Left renal cortex interstitium (tissue), 4 donors: ENCODE measurements at places on chromosomes 5 and 9.

DNA sequence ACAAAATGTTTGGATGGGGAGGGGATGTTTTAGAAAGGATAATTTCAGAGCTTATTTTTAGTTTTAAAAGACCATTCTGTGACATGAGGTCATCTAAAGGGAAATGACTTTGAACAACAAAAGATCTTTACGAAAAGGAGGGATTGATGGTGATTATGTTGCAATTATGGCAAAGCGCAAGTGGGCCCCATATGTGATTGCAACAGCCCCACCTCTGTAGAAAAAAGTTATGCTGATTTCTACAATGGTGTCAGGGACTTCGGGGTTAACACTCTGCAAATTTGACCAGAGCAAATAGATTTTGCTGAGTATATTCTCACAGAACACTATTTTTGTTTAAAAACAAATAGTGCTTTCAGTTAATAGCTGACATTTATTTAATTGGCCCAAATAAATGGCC lies 312.8 kb downstream of the NSG2 start:
- no peak for DNase-seq

- no peak for DNase-seq
Measured at GRCh38 chr9:99835581-99835980, 13.9 kb downstream of the NR4A3 start.

GRCh38 chr5:92237896-92238295 lies 854.8 kb upstream of the ARRDC3 start:
- DNase-seq = no peak

DNA sequence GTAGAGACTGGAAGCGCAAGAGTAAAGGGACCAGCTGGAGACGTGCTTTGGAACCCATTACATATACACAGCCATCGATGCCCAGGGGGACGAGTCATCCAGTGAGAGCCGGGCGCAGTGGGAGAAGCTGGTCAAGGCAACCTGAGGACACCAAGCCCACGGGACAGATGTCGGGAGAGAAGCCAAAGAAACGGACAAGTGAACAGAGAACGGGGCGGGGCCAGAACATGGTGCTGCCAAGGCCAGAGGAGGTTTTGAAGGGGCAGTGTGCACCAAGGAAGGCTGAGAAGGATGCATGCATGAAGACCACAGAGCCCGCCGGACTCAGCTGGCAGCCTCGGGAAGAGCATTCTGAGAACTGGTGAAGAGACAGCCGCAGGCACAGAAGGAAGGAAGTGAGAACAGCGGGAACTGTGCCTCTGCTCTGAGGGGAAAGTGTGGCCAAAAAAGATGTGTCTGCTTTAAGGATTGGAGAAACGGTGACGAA lies 20.3 kb downstream of the CAMSAP1 start:
- DNase-seq = no peak

DNA sequence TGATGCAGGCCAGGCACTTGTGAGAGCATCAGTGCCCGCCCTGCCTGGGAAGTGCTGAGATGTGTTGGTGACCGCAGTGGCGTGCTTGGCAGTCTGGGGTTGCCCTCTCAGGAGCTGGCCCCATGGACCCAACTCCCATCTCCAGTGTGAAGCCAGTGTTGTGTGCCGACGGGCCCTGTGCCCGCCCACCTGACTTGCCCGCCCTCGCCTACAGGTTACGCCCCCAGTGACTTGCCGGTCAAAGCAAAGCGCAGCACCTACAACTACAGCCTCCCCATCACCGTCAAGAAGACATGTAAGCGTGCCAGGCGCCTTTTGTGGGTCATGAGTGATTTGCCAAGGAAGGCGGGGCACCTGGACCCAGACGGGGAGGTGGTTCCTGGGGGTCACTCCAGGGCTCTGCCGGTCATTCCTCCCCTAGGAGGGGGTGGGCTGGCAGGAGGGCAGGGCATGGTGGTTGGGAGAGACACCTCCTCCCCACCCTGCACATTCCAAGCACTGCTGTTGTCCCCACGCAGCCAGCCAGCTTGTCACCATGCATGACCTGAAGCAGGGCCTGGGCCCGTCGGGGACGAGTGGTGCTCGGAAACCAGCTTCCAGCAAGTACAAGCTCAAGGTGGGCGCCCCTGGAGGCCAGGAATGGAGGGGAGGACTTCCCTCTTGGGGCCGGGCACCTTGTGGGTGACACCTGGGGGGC lies 7.4 kb upstream of the CEL start:
- no peak for DNase-seq

DNA sequence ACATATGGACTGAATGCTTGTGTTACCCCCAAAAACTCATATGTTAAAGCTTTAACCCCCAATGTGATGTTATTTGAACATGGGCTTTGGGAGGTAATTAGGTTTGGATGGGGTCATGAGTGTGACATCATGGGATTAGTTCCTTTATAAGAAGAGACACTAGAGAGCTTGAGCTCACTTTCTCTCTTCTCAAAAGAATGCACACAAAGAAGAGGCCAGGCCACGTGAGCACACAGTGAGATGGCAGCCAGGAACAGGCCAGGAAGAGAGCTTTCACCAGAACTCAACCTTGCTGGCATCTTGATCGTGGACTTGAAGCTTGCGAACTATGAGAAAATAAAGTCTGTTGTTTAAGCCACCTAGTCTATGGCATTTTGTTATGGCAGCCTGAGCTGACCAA lies 360.6 kb downstream of the NR2F1-AS1 start:
- no peak for DNase-seq

GRCh38 chr5:72392326-72392733 lies 72.2 kb downstream of the PTCD2 start:
- no peak for DNase-seq

GRCh38 chr5:8134609-8135008 lies 265.7 kb downstream of the MTRR start:
- no peak for DNase-seq

DNA sequence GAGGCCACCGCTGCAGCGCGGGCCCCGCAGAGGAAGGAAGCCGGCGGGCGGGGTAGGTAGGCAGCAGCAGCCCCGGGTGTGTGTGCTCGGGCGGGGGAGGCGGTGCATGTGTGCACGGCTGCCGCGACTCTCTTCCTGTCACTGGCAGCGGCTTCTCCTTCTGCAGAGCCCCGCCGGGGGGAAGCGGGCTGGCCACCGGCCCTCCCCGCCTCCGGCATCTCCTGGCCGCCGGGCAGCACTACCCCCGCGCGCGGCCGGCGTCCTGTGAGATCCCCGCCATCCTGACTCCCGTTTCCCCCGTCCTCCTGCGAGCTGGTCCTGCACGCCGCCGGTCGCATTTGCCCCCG lies 315 bp downstream of the PIK3R1 start:
- no peak for DNase-seq

DNA sequence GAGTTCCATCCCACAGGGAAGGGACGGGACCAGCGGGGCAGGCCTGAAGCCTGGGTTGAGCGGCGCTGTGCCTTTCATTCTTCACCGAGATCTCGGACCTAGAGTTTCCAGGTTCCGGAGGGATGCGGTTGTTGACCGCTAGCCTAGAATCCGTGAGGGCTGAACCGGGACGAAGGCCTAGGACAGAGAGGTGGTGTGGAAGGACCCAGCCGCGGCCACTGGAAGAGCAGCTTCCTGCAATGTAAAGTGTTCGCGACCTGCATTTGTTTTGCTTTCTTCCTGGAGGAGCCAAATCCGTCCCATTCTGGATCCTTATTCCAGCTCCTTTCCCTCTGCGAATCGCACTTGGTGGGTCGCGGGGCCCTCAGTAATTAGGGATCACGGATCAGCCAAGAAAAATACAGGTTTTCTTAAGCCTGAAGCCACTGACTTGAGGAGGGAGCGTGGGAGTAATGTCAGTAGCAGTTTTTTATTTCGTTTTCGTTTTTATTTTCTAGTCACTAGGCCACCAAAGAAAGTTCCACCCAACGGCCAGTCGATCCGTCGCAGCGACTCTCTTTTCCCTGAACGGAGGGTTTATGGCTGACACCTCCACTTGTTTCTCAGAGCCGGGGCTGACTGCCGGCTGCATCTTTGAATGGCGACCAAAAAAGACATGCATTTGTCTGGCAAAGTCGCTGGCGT lies 48.6 kb downstream of the ANXA2R start:
- DNase-seq = no peak

DNA sequence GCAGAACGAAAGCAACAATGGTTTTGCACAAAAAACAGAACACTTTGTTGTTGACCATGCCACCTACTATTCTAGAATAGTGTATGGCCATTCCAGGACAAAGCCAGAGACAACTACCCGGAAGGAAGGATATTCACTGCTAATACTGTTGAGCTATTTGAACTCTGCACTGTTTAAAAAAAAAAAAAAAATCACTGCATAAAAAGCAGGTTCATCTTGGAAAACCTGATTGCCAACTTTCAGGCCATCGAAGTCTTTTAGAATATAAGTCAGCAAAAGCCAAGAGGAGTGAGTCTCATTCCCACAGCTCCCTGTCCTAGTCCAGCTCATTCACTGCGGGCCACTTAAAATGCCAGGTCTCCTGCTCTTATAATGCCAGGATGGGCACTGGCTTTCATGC lies 4.0 kb downstream of the ENC1 start:
- no peak for DNase-seq

GRCh38 chr5:120604884-120605283 lies 140.8 kb downstream of the PRR16 start:
- no peak for DNase-seq

GRCh38 chr9:112809351-112809848 lies 58.8 kb downstream of the SNX30 start:
- no peak for DNase-seq

DNA sequence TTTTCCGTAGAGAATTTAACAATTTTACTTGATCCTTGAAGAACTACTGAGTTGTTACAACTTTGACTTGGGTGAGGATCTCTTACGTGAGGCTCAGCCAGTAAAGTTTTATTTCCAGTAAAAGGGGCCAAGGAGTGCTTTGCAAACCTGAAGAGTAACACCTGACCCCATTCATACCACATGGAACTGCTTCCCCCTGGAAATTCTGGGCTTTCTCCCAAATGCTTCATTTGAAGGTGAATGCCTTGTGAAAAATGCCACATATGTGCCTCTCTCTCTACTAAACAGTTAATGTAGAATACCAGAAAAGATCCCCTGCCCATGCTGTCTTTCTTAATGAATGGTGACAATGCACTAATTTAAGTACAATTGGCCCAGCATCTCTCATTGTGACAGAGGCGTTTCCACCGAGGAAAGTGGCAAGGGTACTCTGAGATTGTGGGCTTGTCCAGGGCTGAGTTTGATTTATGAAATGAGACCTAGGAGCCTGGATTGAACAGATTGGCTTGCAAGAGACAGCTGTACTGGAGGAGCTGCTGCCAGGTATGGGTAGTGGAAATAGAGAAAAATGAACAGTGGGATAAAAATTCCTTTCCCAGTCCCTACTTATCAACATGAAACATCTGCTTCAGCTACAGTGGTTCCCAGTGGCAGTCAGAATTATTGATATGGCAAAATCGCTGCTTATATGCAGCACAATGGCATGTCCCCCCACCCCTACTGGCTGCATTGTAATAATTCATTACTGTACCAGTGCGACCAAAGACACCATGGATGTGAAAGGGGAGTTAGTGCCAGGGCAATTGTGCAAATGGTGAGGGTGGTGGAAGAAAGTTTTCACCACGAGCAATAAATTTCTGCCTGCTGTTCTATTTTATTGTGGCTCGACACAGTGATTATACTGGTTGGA lies 843.7 kb upstream of the WWC1 start:
- no peak for DNase-seq
